Naive B cell (primary cell): ENCODE measurements at places on chromosomes 11 and 22.

- peaks cover 4% of the 10 kb centered on the region for H3K4me1 ChIP-seq
- no peak for DNase-seq
- no peak overlapping the region for H3K27ac ChIP-seq
- H3K27me3 ChIP-seq: peaks cover 68% of the 10 kb centered on the region
Measured at GRCh38 chr11:66412110-66412509, 8.7 kb upstream of the NPAS4 start.

DNA sequence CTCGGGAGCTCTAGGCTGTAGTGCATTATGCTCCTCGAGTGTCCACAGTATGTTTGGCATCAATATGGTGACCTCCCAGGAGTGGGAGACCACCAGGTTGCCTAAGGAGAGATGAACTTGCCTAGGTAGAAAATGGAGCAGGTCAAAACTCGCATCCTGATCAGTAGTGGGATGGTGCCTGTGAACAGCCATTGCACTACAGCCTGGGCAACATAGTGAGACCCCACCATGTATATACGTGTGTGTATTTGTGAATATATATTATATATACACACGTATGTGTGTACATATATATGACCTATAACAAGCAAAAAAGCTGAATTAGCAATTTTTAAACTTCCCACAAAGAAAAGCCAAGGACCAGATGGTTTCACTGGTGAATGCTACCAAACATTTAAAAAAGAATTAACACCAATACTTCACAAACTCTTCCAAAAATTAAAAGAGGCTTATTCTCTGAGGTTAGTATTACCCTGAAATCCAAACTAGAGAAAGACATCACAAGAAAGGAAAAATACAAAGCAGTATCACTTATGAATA, 97.4 kb downstream of the RNF169 start:
- H3K36me3 ChIP-seq: peaks cover 27% of the 10 kb centered on the region
- H3K27ac ChIP-seq: no peak overlapping the region
- no peak for DNase-seq
- no peak overlapping the region for H3K4me3 ChIP-seq

- H3K36me3 ChIP-seq: no peaks in the 10 kb centered on the region
- no peak overlapping the region for H3K4me3 ChIP-seq
- no peak overlapping the region for H3K27ac ChIP-seq
- DNase-seq: no peak
- peaks cover 19% of the 10 kb centered on the region for H3K27me3 ChIP-seq
Measured at GRCh38 chr22:49334976-49335375, 492.7 kb downstream of the BRD1 start.

DNA sequence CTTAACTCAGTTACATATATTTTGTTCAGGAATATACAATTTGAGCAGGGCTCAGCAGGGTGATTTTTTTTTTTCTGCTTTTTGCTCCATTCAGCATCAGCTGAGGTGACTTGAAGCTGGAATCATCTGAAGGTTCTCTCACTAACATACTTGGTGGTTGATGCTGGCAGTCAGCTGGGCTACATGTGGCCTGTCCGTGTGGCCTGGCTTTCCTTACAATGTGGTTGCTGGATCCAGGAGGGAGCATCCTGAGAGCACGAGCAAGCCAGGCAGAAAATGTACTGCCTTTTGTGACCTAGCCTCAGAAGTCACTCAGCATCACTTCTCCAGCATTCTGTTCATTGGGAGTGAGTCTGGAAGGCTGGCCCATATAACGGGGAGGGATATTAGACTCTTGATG, 151.6 kb upstream of the E2F8 start:
- peaks cover 26% of the 10 kb centered on the region for H3K27me3 ChIP-seq
- DNase-seq: no peak
- H3K4me1 ChIP-seq: no peaks in the 10 kb centered on the region
- no peaks in the 10 kb centered on the region for H3K36me3 ChIP-seq
- H3K27ac ChIP-seq: no peak overlapping the region

DNA sequence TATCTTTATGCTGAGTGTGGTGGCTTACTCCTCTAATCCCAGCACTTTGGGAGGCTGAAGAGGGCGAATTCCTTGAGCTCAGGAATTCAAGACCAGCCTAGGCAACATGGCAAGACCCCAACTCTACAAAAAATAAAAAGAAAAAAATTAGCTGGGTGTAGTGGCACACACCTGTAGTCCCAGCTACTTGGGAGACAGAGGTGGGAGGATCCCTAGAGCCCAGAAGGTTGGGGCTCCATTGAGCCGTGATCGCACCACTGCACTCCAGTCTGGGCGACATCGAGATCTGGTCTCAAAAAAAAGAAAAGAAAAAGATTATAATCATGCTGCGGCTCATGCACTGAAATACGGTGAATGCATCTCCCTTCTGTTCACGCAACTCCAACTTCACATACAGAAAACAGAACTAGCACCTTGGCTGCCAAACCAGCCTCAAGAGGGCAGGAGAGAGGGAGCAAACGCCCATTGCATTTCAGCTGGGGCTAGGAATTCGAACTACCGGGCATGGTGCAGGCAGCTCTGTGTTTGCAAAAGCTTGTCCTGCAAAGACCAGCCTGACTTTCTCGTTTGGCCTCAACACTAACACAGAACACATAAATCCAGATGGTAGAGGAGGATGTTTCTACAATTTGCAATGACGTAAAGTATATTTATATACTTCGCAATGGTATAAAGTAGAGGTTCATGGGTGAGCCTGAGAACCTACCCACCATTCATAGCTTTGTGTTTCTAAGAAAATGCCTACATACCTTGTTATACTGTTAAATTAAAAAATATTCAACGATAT, 6.3 kb upstream of the SYNGR1 start:
- peaks cover 4% of the 10 kb centered on the region for H3K4me1 ChIP-seq
- no peak overlapping the region for H3K27ac ChIP-seq
- H3K4me3 ChIP-seq: no peak overlapping the region
- no peaks in the 10 kb centered on the region for H3K36me3 ChIP-seq
- H3K27me3 ChIP-seq: peaks cover 10% of the 10 kb centered on the region

GRCh38 chr11:83613767-83614121, 327.6 kb upstream of the CCDC90B start:
- H3K36me3 ChIP-seq: no peaks in the 10 kb centered on the region
- no peak overlapping the region for H3K4me3 ChIP-seq
- DNase-seq: no peak
- H3K27ac ChIP-seq: no peak overlapping the region
- peaks cover 8% of the 10 kb centered on the region for H3K27me3 ChIP-seq

GRCh38 chr22:42258126-42258525, 12.3 kb downstream of the TCF20 start:
- H3K4me3 ChIP-seq: no peak overlapping the region
- peaks cover 60% of the 10 kb centered on the region for H3K4me1 ChIP-seq
- no peaks in the 10 kb centered on the region for H3K27me3 ChIP-seq
- H3K36me3 ChIP-seq: no peaks in the 10 kb centered on the region
- DNase-seq: no peak

DNA sequence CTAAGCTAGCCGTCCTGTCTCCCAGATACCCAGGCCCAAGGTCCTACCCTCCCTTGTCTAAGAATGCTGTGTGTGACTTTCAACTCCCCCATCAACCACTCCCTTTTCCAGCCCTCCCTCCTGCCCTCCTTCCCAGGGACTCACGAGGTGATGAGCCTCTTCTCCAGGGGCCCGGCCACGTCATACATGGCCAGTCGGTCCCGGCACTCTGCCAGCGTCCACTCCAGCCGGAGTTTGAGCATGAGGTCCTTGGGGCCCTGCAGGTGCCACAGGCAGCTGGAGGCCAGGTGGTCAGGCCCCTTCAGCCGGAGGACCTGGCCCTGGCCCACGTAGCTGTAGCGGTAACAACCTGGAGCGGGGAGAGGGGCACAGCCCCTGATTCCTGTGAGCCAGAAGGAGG, 20.1 kb downstream of the TMPRSS6 start:
- no peak for DNase-seq
- no peak overlapping the region for H3K4me3 ChIP-seq
- no peaks in the 10 kb centered on the region for H3K36me3 ChIP-seq
- H3K27me3 ChIP-seq: peaks cover 32% of the 10 kb centered on the region
- no peaks in the 10 kb centered on the region for H3K4me1 ChIP-seq
- no peak overlapping the region for H3K27ac ChIP-seq

- H3K27ac ChIP-seq: no peak overlapping the region
- no peaks in the 10 kb centered on the region for H3K27me3 ChIP-seq
- H3K4me3 ChIP-seq: no peak overlapping the region
- H3K36me3 ChIP-seq: no peaks in the 10 kb centered on the region
- DNase-seq: no peak
Measured at GRCh38 chr22:44962741-44963454, 46.9 kb downstream of the PHF21B start.

GRCh38 chr11:69434471-69434931, 47.0 kb upstream of the LINC01488 start:
- H3K36me3 ChIP-seq: no peaks in the 10 kb centered on the region
- peaks cover 38% of the 10 kb centered on the region for H3K27me3 ChIP-seq
- peaks cover 2% of the 10 kb centered on the region for H3K4me1 ChIP-seq
- no peak for DNase-seq
- H3K27ac ChIP-seq: no peak overlapping the region

DNA sequence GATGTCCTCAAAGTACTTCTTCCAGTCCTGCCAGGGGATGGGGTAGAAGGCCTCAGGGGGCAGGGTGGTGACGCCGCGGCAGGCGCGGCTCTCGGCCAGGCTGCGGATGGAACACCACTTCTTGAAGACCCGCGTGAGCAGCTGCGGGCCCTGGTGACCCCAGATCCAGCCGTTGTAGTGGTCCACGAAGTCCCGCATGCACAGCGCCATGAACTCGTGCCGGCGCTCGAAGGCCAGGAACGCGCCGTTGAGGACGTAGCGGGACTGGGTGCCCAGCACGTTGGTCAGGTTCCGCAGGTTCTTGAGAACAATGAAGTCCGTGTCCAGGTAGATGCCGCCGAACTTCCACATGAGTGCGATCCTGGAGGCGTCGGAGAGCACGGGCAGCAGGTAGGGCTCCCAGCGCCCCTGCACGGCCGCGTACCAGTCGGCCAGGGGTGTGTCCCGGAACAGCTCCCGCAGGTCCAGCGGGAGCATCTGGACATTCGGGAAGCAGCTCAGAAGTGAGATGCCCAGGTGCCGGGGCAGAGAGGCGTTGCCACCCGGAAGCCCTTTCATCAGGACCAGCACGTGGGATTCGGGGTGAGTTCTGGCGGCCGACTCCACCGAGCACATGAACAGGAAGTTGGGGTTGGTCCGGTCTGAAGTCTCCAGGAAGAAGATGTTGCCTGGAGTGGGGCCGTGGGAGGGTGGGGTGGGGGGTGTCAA, 27.5 kb downstream of the A4GALT start:
- no peak overlapping the region for H3K4me3 ChIP-seq
- H3K36me3 ChIP-seq: no peaks in the 10 kb centered on the region
- H3K27me3 ChIP-seq: no peaks in the 10 kb centered on the region
- H3K27ac ChIP-seq: peak overlapping the region; percentile 82

GRCh38 chr11:119912229-119912628, 183.2 kb upstream of the NECTIN1 start:
- DNase-seq: no peak
- no peak overlapping the region for H3K4me3 ChIP-seq
- no peaks in the 10 kb centered on the region for H3K4me1 ChIP-seq
- H3K27ac ChIP-seq: no peak overlapping the region
- H3K27me3 ChIP-seq: peaks cover 11% of the 10 kb centered on the region
- peaks cover 7% of the 10 kb centered on the region for H3K36me3 ChIP-seq

- no peak overlapping the region for H3K27ac ChIP-seq
- H3K4me3 ChIP-seq: no peak overlapping the region
- H3K4me1 ChIP-seq: peaks cover 35% of the 10 kb centered on the region
- no peak for DNase-seq
- no peaks in the 10 kb centered on the region for H3K36me3 ChIP-seq
Measured at GRCh38 chr11:45165386-45165785, 18.9 kb downstream of the PRDM11 start.

- peaks cover 21% of the 10 kb centered on the region for H3K4me1 ChIP-seq
- H3K27ac ChIP-seq: peak overlapping the region; percentile 34
- H3K4me3 ChIP-seq: no peak overlapping the region
- peaks cover 10% of the 10 kb centered on the region for H3K27me3 ChIP-seq
- no peaks in the 10 kb centered on the region for H3K36me3 ChIP-seq
Measured at GRCh38 chr11:8327761-8328192, 64.1 kb upstream of the LMO1 start.

- H3K4me3 ChIP-seq: no peak overlapping the region
- H3K4me1 ChIP-seq: peaks cover 10% of the 10 kb centered on the region
- H3K27ac ChIP-seq: no peak overlapping the region
- no peaks in the 10 kb centered on the region for H3K36me3 ChIP-seq
- DNase-seq: no peak
Measured at GRCh38 chr11:119618208-119618909, 110.6 kb downstream of the NECTIN1 start.

DNA sequence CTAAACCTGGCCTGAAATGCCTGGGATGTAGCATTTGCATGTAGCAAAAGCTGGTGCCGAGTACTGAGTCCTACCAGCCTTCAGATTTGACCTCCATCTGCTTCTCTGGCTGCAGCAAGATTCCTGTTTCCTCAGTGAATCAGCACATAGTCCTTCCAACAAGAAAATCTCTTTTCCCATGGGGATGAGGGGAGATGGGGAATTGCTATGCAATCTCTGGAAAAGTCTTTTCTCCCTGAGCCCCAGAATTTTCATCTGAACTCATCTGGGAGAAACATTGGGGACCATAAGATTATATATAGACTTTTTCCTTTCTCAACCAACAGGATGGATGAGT, 32.0 kb upstream of the YWHAH start:
- H3K4me3 ChIP-seq: no peak overlapping the region
- no peak overlapping the region for H3K27ac ChIP-seq
- DNase-seq: no peak
- no peaks in the 10 kb centered on the region for H3K27me3 ChIP-seq
- H3K4me1 ChIP-seq: peaks cover 9% of the 10 kb centered on the region

- H3K4me1 ChIP-seq: peaks cover 67% of the 10 kb centered on the region
- no peak for DNase-seq
Measured at GRCh38 chr11:1513326-1514296, 27.0 kb upstream of the MOB2 start.

- peaks cover 24% of the 10 kb centered on the region for H3K36me3 ChIP-seq
- no peaks in the 10 kb centered on the region for H3K27me3 ChIP-seq
- H3K4me3 ChIP-seq: no peak overlapping the region
- DNase-seq: no peak
Measured at GRCh38 chr11:13364388-13364787, 86.8 kb downstream of the BMAL1 start.

- no peak for DNase-seq
- H3K36me3 ChIP-seq: no peaks in the 10 kb centered on the region
- H3K4me1 ChIP-seq: no peaks in the 10 kb centered on the region
- no peak overlapping the region for H3K4me3 ChIP-seq
- H3K27me3 ChIP-seq: no peaks in the 10 kb centered on the region
Measured at GRCh38 chr11:97856666-97857065, 1164.1 kb upstream of the CNTN5 start.

- peaks cover 7% of the 10 kb centered on the region for H3K36me3 ChIP-seq
- DNase-seq: no peak
- no peaks in the 10 kb centered on the region for H3K4me1 ChIP-seq
- no peaks in the 10 kb centered on the region for H3K27me3 ChIP-seq
- H3K27ac ChIP-seq: no peak overlapping the region
- no peak overlapping the region for H3K4me3 ChIP-seq
Measured at GRCh38 chr11:74809801-74810200, 61.2 kb downstream of the RNF169 start.

DNA sequence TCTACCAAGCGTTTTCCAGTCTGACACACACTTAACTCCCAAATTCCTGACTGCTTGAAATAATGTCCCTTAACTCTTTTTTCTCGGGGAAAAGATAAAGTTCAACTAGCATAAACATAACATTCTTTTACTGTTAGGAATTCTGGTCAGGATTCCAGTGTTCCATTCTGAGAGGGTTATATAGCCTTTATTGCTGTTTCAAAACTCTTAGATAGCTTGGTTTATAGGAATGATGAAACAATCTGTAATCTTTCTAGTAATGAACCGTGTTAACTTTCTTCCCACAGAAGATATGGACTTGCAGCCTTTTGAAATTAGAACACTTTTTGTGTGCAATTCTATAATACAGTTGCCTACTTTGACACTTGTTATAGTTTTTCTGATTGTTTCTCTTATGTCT, 8.6 kb downstream of the REXO2 start:
- H3K36me3 ChIP-seq: peaks cover 24% of the 10 kb centered on the region
- H3K4me3 ChIP-seq: no peak overlapping the region
- no peak overlapping the region for H3K27ac ChIP-seq
- H3K4me1 ChIP-seq: no peaks in the 10 kb centered on the region
- DNase-seq: no peak
